ENCODE measurements at places on chromosomes 3 and 15. TPM values are rescaled to one million over a fixed set of nuclear protein-coding genes. Genes with fewer than 3 reads are reported as not detected.

TJP1 gene
- 66.1 TPM for total RNA-seq

HYAL1 gene
- 0.44 TPM for total RNA-seq

TUSC7 gene
- not detected for total RNA-seq

PLA2G4F gene
- total RNA-seq, result not detected

PPP1R14D gene
- not detected for total RNA-seq

GCNT3 gene
- total RNA-seq, result 153 TPM
